Stimulated activated CD4-positive, alpha-beta T cell treated with anti-CD3 and anti-CD28 coated beads, Interleukin-15, amount 100 ng/mL, for 1 hour (primary cell): ENCODE measurements at places on chromosomes 4 and X.

GRCh38 chrX:148984238-148984637 lies 483.8 kb downstream of the AFF2 start:
- DNase-seq = no peak

GRCh38 chrX:25976683-25977310 lies 161.3 kb upstream of the MAGEB18 start:
- no peak for DNase-seq

GRCh38 chr4:179048839-179049453 lies 1606.7 kb upstream of the AGA start:
- no peak for DNase-seq

DNA sequence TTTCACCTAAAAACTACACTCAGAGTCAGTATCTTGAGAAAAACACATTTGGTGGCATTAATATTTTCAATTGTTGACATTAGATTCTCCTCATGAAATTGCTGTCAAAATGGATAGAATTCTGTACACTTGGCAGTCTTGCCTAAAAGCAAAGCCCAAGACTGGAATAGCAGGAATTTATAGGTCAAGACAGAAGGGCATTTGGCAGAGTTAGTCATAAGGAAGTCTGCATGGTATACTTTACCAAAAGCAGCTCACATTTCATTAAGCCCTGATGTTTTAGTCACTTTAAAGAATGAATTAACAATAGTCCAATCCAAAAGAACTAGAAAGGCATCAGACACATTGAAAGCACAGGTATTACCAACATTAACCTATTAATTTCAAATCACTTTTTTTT lies 7.1 kb downstream of the CCDC160 start:
- no peak for DNase-seq

GRCh38 chr4:138450546-138451275 lies 208.6 kb upstream of the SLC7A11 start:
- DNase-seq = no peak

- no peak for DNase-seq
These were observed 166.7 kb upstream of the SH3RF1 start for GRCh38 chr4:169437299-169438047.
